Dermis microvascular lymphatic vessel endothelial cell (primary cell): ENCODE measurements at places on chromosomes 13 and 19. TPM values are rescaled to one million over a fixed set of nuclear protein-coding genes. Genes with fewer than 3 reads are reported as not detected.

- no peak for DNase-seq
Observed at GRCh38 chr19:531753-532560, at the start of gene CDC34. Gene CDC34, plus strand, starts transcription at chr19:531760. Its CDS starts 172 bp downstream, at chr19:531932.

DNA sequence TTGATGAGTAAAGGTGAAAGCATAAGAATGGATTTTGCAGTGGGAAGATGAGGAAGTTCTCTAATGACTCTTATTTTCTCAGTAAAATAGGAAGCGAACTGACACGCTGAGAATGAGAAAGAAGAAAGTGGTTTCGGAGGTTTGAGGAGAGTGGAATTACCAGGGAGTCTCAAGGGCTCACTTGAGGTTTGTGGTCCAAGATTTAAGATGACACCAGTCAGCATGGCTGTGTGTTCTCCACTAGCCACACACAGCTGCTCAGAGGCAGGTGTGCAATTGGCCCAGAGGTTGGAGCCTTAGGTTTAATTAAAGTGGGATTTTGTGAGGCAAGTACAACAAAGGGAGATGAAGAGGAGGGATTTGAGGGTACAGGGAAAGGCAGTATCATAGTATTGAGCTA lies 99.6 kb upstream of the NBEA start:
- no peak for DNase-seq

DNA sequence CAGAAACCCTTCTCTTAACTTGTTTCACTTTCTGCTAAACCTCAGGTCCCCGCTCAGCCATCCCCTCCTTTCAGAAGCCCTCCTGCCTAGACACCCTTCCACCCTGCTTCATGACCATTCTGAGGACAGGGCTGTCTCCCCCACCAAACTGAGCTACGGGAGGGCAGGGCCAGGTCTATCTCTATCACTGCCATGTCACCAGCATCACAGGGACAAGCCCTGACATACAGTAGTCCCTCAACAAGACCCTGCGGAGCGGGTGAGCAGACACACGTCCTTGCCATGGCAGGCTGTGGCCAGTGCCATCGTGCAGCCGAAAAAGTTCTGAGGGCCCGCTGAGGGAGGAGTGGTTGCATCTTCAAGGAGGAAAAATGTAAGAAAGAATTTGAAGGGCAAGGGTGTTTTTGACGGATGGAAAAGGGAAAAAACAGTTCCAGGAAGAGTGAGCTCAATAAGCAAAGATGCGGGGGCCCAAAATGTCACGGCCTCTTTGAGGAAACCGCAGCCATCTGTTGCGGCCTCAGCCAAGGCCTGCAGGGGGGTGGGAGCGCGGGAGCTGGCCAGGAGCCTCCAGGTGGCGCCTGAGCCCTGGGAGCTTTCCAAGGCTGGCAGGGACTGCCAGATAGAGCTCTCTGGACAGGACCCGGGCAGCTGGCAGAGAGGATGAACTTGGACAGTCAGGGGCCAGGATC lies 8.1 kb downstream of the PTGIR start:
- no peak for DNase-seq

DNA sequence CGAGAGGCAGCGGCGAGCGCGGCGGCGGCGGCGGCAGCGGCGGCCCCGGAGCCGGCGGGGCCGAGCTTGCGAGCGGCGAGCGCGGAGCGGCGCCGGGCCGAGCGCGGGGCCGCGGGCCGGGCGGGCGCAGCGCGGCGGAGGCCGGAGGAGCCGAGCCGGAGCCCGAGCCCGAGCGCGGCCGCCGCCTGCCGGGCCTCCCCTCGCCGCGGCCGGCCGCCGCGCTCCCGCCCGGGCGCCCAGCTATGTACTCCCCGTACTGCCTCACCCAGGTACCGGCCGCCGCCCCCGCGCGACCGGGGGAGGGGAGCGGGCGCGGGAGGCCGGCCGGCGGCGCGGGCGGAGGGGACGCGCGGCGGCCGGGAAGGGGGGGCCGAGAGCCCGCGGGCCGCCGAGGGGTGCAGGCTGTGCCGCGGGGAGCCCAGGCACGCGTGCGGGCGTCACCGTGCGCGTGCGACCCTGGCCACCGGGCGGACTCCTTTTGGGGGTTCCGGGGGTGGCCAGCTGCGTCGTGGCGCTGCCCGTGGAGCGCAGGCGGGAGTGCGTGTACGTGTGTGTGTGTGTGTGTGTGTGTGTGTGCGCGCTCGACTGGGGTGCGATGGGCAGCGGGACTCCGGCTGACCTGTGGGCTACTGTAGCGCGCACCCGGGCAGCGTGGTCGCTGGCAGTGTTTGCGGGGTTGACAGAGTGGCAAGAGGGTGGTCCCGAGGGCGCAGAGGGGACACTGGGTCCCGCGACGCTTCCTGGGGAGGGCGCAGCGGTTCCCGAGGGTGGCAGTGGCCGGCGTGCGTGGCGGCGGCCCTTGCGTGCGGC lies 526 bp downstream of the NFIX start:
- peak; percentile 38 for DNase-seq

DNA sequence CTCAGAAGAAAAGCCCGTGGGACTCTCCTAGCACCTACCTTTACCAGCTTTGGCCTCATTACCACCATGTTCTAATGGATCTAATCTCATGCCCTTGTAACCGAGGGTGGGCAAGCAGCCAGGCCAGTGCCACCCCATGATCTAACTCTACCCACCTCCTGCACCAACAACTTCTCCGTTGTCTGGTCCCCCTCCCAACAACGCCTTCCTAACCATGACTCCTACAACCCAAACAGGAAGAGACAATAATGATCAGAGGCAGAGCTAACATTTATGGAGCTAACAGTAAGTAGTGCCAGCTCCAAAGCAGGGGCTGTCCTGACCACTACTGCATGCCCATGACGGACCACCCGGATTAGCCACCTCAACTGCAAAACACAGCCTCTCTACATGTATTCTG lies 3.5 kb downstream of the USP12 start:
- peak; percentile 57 for DNase-seq

- peak; percentile 75 for DNase-seq
Observed at GRCh38 chr19:56105090-56105701, 15.9 kb downstream of the ZNF787 start.

GRCh38 chr19:2280633-2281264 lies 1.2 kb downstream of the PEAK3 start:
- no peak for DNase-seq

DNA sequence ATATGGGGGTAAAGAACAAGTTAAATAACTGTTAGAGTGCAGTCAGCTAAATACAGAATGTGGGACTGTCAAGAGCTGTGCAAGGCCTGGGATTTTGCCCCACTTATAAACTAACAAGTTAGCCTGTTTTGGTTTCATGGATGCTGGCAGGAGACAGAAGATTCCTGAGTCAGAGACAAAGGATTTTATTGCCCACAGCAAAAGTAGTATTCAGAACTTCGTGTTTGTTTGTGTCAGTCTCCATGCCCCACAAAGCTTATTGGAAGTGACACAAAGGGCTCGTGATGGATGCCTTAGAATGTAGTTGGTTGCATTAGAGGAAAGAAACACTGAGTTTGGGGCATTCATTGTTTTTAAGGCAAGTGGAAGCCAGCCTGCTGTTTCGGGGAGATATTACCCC lies 22.2 kb upstream of the SPRYD7 start:
- DNase-seq: no peak

DNA sequence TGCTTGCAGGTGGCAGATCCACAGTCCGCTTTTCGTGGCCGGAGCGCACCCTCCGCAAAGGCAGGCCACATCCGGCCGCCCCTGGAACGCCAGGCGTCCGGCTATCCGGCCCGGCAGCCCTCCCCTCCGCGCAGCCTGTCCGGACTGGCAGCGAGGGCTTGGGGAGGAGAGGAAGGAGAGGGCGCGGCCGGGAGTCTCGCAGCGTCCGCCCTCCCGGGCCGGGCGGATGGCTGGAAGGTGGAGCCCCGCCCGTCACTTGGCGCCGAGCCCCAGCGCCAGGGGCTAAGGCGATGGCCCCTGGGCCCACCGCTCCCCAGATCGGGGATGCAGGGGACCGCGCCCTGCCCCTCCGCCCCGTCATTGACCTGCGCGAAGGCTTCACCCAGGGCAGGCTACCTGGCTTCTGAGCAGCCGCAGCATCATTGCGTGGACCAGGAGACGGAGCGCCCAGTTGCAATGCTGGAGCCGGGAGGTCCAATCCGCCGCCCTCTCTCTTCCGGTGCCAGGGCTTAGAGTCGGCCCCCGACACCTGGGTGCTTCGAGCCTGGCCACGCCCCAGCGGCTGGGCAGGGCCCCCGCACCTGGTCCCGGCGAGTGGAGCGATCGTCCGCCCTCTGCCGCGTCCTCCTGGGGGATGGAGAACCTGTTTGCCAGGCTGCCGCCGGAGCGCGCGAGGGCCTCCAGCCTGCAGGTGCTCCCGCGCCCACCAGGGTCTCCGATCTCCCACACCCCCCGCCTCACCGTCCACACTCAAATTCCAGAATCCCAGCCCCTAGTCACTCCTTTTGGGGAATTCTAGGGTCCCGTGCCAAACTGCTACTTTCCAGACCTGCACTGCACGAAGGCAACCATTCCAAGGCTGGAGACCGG lies at the start of gene FUT1:
Gene FUT1, minus strand, starts transcription at position 146 of the 870 bp plus-strand sequence. CDS start 1,360 bp downstream, outside the sequence.
- peak; percentile 66 for DNase-seq

GRCh38 chr13:32031025-32031814 lies at the start of gene FRY:
Gene FRY, plus strand, starts transcription at chr13:32031774. Its CDS starts 22 bp downstream, at chr13:32031796.
- peak; percentile 49 for DNase-seq

DNA sequence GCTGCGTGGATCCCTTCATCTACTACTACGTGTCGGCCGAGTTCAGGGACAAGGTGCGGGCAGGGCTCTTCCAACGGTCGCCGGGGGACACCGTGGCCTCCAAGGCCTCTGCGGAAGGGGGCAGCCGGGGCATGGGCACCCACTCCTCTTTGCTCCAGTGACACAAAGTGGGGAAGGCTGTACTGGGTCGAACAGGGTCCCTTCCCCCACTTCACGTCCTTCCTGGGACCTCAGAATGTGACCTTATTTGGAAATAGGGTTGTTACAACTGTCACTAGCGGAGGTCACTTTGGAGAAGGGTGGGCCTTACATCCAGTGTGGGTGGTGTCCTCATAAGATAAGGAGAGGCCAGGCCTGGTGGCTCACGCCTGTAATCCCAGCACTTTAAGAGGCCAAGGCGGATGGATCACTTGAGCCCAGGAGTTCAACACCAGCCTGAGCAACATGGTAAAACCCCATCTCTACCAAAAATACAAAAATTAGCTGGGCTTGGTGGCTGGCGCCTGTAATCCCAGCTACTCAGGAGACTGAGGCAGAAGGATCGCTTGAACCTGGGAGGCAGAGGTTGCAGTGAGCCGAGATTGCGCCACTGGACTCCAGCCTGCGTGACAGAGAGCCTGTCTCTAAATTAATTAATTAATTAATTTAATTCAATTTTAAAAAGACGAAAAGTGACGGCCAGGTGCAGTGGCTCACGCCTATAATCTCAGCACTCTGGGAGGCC lies 1.8 kb downstream of the F2RL3 start:
- no peak for DNase-seq

Gene IZUMO2
- total RNA-seq: not detected in 2 replicates

Gene MUC16
- total RNA-seq: not detected in 2 replicates
